Purkinje cell (primary cell): ENCODE measurements at places on chromosomes 16 and 17. TPM values are rescaled to one million over a fixed set of nuclear protein-coding genes. Genes with fewer than 3 reads are reported as not detected.

The EARS2 gene
- polyA plus RNA-seq: 10.4 and 13.6 TPM in 2 replicates

The TNFRSF17 gene
- 6.6 and 15.0 TPM in 2 replicates for polyA plus RNA-seq

The CENPX gene
- polyA plus RNA-seq: 33.3 and 49.2 TPM in 2 replicates

The RAB37 gene
- 0.57 TPM in 1 of 2 replicates, not detected in the other for polyA plus RNA-seq

The KRT36 gene
- not detected in 2 replicates for polyA plus RNA-seq

The COTL1 gene
- polyA plus RNA-seq: 28.6 and 37.5 TPM in 2 replicates

The KCNJ18 gene
- not detected in 2 replicates for polyA plus RNA-seq

The GNG13 gene
- 2,278 and 2,470 TPM in 2 replicates for polyA plus RNA-seq

The TBC1D3G gene
- 0.18 TPM in 1 of 2 replicates, not detected in the other for polyA plus RNA-seq

The ACSM5 gene
- 0.62 and 2.9 TPM in 2 replicates for polyA plus RNA-seq

The ASPHD1 gene
- 5.0 and 9.3 TPM in 2 replicates for polyA plus RNA-seq

The MEOX1 gene
- not detected in 2 replicates for polyA plus RNA-seq

The HS3ST3A1 gene
- not detected in 2 replicates for polyA plus RNA-seq

The GPRC5B gene
- polyA plus RNA-seq: 3,631 and 4,196 TPM in 2 replicates

The EPX gene
- polyA plus RNA-seq: not detected in 2 replicates

The PRMT7 gene
- polyA plus RNA-seq: 6.5 and 14.7 TPM in 2 replicates

The SPNS3 gene
- polyA plus RNA-seq: not detected in 2 replicates

The MGAT5B gene
- 1.7 and 2.5 TPM in 2 replicates for polyA plus RNA-seq

The PYDC1 gene
- 0.94 and 1.6 TPM in 2 replicates for polyA plus RNA-seq

The TLCD3B gene
- 0.71 TPM in 1 of 2 replicates, not detected in the other for polyA plus RNA-seq

The EFNB3 gene
- 2.8 TPM in 1 of 2 replicates, not detected in the other for polyA plus RNA-seq

The KLHL10 gene
- not detected in 2 replicates for polyA plus RNA-seq

The CNTNAP1 gene
- 6.8 and 11.4 TPM in 2 replicates for polyA plus RNA-seq

The KRTAP4-1 gene
- not detected in 2 replicates for polyA plus RNA-seq

The ALDH3A1 gene
- polyA plus RNA-seq: not detected in 2 replicates

The MYL4 gene
- 1.5 TPM in 1 of 2 replicates, not detected in the other for polyA plus RNA-seq

The MEAK7 gene
- polyA plus RNA-seq: 0.71 and 3.3 TPM in 2 replicates

The ARHGDIG gene
- polyA plus RNA-seq: 2.6 and 15.2 TPM in 2 replicates

The PITPNM3 gene
- polyA plus RNA-seq: 2.5 and 6.4 TPM in 2 replicates

The NPTX1 gene
- 235 and 298 TPM in 2 replicates for polyA plus RNA-seq
